Stimulated activated naive CD8-positive, alpha-beta T cell treated with anti-CD3 and anti-CD28 coated beads, Interleukin-15, Interleukin-2, amounts not matched to agents 100 U/mL and 50 U/mL, for 24 hours (primary cell): ENCODE measurements at places on chromosomes 11 and 22.

DNA sequence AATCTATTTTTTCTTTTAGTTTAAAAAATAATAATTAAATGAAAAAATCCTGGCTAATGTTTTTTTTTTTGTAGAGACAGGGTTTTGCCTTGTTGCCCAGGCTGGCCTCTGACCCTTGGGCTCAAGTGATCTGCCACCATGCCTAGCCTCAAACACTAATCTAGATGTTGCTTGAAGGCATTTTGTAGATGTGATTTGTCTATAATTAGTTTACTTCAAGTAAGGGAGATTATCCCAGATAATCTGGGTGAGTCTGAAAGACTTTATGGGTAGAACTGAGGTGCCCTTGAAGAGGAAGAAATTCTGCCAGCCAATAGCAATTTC lies 38.6 kb upstream of the RBFOX2 start:
- DNase-seq = no peak

- DNase-seq = no peak
These were observed 53.4 kb downstream of the ARHGAP42 start for GRCh38 chr11:100740440-100740839.

DNA sequence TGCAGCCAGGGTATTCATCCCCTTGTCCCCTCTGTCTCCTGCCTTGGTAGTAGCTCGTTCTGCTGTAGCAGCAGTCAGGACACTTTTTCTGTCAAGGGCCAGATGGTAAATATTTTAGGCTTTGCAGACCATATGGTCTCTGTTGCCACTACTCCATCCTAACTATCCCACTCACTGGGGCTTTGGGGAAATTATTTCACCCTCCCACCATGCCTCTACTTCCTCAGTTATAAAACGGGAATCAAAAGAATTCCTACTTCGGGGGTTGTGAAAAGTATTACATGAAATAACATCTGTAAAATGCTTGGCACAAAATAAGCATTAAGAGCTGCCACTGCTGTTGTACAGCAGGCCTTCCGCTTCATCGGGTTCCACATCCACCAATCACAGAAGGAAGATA lies 89.9 kb upstream of the LDLRAD3 start:
- DNase-seq = no peak

GRCh38 chr11:81596704-81597103 lies 1137.0 kb downstream of the FAM181B start:
- DNase-seq = no peak

DNA sequence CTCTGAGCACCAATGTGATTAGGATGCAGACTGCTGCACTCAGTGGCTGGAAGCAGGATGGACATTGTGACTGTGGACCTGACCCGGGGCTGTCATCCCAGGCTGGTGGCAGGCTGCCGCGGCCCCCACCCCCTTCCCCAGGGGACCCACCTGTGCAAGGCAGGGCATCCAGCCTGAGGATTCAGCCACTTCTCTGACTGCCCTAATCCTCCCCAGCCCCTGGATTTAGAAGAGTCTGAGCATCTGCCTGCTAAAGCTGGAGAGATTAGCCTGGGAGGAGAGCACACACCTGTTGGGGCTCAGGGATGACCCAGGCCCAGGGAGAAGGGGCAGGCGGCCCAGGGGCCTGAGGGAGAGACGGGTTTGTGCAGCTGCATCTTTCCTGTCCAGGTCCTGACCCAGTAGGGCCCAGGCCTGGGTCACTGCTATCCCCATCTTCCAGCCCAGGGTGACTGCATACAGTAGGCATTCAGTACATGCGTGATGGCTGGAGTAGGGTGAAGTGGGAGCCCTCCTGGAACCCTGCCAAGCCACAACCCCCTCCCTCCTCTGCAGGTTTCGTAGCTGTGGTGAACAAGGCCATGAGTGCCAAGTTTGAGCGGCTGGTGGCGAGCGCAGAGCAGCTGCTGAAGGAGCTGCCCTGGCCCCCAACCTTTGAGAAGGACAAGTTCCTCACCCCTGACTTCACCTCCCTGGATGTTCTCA lies 12.1 kb downstream of the DPP3 start:
- no peak for DNase-seq

GRCh38 chr11:95996621-95997235 lies 72.8 kb upstream of the MTMR2 start:
- DNase-seq = no peak

DNA sequence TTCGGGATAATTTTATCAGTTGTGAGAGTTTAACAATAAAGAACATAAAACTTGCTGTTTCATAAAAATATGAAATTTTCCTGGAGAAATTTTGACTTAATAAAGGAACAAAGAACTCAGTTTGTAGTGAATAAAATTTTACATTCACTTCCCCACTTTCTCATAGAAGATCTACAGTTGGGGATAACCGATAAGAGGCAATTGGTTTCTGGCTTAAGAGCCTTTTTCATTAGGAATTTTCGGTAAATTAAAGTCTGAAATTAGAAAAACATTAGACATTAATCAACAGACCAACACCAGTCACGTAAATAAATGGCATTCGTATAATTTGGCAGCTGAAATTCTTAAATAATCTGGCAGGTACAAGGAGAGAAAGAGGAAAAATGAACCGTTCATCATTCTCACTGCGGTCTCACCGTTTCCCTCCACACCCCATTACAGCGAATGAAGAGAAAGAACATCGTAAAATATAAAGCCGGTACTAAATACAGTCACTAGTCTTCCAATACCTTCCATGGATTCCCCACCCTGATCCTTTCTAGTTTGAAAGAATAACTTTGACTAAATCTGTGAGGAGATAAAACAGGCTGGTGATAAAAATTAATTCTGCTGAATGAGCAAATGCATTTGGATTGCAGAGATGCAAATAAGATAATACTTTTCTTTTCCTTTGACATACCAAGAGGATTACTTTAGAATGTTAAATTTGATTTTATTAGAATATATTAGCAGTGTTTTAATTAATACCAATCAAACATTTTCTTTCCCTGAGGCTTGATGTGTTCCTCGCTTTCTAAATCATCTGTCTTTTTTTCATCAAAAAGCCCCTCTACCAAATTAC lies 19.5 kb downstream of the BLID start:
- DNase-seq = no peak

DNA sequence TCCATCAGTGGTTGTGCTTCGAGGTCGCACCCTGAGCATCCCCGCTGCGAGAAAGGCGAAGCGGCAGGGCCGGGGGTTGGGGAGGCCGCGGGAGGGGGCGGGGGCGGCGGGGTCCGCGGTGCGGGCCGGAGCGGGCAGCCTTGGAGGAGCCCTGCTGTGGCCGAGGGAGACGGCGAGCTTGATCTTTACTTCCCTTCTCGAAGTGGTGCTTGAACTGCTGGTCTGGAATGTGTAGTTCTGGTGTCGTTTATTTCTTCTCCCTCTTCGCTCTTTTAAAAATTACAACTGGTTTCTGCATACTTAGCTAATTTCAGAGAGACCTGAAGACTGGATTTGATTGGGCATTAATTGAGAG lies 1.1 kb downstream of the APLP2 start:
- DNase-seq = no peak

DNA sequence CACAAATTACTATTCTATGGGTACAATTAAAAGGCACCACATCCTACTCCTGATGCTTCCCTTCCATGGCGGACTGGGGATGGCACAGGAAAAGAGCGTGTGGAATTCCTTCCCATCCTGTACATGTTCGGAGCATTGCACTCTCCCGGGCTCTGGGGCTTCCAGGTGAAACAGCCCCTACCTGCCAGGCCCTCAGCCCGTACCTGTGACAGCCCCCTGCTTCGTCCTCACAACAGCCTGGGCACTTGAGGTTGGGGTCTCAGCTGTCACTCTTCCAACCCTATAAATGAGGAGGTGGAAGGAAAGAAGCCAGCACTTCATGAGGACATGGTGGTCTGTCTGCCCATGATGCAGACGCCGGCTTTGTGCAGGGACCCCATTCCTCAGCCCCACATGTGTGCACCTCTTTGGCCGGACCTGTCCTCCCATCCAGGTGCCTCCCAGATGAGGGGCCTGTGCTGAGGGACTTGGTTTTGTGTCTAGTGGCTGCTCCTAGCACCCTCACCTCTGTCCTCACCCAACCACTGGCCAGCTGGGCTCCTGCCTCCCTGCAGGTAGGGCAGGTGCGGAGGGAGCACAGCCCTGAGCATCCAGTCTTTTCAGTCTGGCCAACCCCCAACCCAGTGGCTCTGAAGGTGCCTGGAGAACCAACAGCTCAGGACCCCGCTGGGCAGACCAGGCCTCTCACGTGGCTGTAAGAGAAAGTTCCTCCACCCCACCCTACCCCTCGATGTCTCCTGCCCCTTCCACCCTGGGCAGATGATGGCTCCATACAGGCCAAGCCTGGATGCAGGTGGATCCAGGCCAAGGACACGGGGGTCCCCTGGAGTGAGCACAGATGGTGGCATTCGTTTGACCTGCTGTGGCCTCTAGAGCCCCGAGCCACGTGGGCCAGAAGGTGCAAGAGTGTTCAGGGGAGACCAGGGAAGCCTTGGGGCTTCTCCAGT lies 23.4 kb upstream of the WNT7B start:
- no peak for DNase-seq

GRCh38 chr11:104028476-104029263 lies 7.8 kb upstream of the DDI1 start:
- DNase-seq = no peak

- DNase-seq = no peak
These were observed 4.6 kb downstream of the CDPF1 start for GRCh38 chr22:46245511-46245910.

- DNase-seq = no peak
These were observed 10.6 kb downstream of the MTFP1 start for GRCh38 chr22:30436196-30436595.

GRCh38 chr22:35219012-35219411 lies 38.3 kb upstream of the HMGXB4 start:
- no peak for DNase-seq

- no peak for DNase-seq
These were observed 107.0 kb upstream of the PITPNB start for GRCh38 chr22:28025866-28026575.

DNA sequence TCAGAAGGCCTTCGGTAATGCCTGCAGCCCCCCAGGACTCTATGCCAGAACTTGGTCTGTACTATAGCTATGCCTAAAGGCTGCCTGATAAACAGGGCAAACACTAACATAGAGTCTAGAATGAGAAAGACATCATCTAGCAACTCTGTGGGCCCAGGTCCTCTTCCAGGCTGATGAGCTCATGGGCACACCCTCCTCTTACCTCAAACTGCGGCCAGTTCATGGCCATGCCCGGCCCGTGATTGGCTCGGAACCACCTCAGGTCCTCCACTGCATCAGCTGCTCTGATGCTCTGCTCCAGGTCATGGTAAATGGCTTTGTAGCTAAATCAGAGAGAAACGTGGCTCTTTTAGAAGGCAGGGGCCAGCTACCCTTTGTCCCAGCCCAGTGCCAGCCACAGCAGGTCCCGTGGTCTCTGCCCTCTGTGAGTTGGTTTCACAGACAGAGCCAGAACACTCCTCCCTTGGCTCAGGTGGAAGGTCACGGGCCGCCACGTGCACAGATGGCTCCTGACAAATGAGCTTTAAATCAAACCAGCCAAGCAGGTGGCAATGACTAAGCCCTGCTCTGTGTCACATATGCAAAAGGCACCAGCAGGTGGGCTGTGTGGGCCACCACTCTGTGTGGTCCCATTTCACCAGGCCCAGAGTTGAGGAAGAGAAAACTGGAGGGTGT lies 25.0 kb upstream of the ARFGAP3 start:
- DNase-seq = no peak

DNA sequence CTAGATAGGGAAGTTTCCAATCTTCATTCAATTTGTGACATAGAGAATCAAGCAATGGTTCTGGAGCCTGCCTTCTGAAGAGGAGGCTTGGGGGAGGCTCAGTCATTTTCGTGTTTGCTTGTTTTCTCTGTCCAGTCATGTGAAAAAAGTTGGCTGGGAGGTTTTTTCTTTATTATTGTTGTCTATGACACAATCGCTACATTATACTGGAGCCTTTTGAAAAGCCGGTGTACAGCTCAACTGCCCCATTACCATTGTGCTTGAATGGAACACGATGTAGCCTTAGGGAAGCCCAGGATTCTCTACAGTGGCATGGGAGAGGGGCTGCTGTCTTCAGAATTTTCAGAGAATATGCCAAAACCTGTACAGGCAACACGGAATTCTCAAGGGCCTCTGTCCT lies 57.9 kb upstream of the NCAM1 start:
- DNase-seq = no peak

GRCh38 chr22:23833017-23833751 lies 5.6 kb downstream of the DERL3 start:
- DNase-seq = no peak

GRCh38 chr11:118980191-118980881 lies 8.8 kb downstream of the FOXR1 start:
- DNase-seq = no peak

- no peak for DNase-seq
These were observed 574.8 kb downstream of the JRKL start for GRCh38 chr11:96964661-96965060.

- DNase-seq = no peak
These were observed 34.0 kb downstream of the HIPK3 start for GRCh38 chr11:33291004-33291777.

- peak; percentile 37 for DNase-seq
These were observed 784 bp upstream of the SYNGR1 start for GRCh38 chr22:39348909-39349505.

GRCh38 chr11:28439403-28439802 lies 331.2 kb downstream of the METTL15 start:
- no peak for DNase-seq

GRCh38 chr22:41781507-41781906 lies 19.0 kb upstream of the CCDC134 start:
- DNase-seq = peak; percentile 21

GRCh38 chr11:128174465-128175291 lies 412.7 kb downstream of the ETS1 start:
- DNase-seq = no peak

DNA sequence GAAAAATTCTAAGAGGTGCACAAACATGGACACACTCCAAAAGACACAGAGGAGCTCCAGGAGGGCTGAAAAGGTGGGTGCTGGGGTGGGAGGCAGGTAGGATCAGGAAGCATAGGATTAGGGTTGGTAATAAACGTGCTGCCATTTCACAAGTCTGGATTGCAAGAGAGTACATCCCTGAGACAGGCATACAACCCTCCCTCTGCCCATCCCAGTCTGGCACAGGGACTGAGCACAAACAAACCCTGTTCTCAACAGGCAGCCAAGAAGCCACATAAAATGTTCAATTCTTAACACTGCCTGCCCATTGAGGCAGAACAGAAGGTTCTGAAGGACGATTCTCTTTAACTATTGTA lies 18.5 kb downstream of the SLC35F2 start:
- no peak for DNase-seq

GRCh38 chr11:870127-870413 lies 27.4 kb downstream of the TSPAN4 start:
- DNase-seq = no peak

- DNase-seq = peak; percentile 32
These were observed 760 bp downstream of the ZNRF3 start for GRCh38 chr22:28883917-28884746.
